Right renal pelvis (tissue), 4 donors: ENCODE measurements at places on chromosomes 4 and X. TPM values are rescaled to one million over a fixed set of nuclear protein-coding genes. Genes with fewer than 3 reads are reported as not detected.

DNA sequence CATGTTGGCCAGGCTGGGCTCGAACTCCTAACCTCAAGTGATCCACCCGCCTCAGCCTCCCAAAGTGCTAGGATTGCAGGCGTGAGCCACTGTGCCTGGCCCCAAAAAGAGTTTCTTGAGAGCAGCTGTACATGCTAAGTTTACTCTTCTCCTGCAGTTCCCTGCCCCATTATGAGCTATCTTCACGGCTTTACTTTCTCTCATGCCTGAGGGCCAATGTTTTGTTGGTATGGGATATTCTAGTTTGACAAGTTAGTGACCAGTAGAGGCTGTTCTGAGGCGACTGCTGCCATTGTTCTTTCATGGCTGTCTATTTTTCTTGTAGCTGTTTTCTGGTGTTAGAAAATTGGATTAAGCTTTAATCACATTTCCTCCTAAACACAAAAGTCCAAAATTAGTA is 78.0 kb upstream of the STX18 start:
- no peak for DNase-seq

- DNase-seq = no peak
Measured at GRCh38 chr4:128565565-128566186, 243.8 kb upstream of the JADE1 start.

- no peak for DNase-seq
Measured at GRCh38 chr4:56156141-56156540, 207.4 kb downstream of the CEP135 start.

DNA sequence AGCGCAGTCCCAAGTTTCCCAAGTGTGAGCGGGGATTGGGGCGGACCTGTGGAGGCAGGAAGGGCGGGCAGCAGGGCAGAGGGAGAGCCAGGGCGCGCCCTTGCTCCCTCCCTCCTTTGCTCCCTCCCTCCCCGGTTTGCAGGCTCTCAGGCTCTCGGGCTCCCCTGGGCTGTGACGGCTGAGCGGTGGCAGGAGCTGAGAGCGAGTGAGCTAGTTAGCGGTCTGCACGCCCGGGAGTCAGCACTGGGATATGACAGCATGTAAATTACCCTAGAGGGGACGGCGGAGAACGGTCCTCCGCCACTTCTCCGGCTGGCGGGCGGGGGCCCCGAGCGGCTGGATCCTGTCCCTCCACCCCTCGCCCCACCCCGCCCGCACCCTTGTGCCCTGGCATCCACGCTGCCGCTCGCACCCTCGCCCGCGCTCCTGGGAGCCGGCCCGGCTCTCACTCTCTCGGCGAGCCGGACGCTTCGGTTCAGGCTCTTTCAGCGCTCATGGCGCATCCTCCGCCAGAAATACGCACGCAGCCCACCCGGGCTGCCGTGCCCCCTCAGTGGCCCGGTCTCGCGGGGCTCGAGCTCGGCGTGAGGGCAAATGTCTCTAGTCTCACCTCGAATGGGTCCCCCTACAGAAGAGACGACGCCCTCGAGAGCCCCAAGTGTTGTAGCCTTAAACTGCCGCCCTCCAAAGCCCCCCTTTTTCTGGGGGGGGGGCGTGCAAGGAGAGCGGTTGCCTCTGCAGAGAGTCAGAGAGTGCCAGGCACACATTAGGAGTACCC is at the start of gene TSC22D3:
TSC22D3 (minus strand) TSS at position 54 of the 778 bp plus-strand sequence. CDS start 368 bp downstream, outside the sequence.
- no peak for DNase-seq

DNA sequence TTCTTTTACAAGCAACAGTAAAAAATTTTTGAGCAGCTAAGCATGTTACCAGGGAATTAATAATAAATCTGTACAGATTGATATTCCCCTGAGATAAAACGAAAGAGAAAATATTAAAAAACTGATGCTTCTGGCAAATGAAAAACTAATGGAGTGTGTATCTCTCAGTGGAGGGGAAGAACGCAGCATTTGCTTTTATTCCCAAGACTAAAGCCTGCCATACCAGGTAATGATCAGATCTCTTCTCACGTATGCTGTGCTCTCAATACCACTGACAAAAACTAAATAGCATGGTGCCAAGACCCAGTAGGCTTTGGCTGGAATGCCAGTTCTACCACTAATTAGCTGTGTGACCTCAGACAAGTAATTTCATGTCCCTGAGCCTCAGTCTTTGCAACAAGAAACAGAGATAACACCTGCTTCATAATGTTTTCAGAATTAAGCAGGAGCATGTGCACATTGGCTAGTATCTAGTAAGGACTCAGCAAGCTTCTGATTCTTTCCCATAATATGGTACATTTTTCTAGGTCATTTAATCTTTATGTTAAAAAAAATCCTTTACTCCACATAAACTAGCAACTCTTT is 179.6 kb downstream of the CENPC start:
- DNase-seq = no peak

DNA sequence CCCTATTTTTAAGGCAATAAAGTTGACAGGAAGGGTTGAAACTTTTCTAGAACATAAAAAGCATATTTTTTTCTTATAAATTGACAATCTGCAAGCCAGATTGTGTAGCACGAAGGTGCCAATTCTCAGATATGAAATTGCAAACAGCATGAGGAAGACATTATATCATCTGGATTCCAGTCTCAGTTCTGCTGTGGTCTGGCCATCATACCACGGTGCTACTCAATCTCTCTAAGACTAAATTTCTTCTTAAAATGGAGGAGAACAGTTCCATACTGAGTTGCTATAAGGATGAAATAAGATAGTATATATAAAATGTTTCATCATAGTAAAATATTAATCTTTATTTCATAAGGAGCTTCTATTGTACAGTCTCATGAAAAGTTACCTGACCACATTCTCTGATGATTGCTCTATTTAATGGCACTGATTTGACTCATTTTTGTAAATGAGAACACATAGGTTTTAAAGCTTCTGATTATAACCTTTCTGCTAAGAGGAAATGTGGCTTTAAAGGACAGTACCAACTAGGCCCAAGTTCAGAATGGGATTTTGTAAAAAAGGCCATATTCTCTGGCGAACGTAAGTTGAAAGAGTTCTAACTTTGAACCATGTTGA is 127.9 kb downstream of the SHROOM3 start:
- DNase-seq = no peak

GRCh38 chr4:136898590-136899248 is 633.6 kb downstream of the PCDH18 start:
- no peak for DNase-seq

- no peak for DNase-seq
Measured at GRCh38 chrX:66200050-66200664, 36.1 kb downstream of the HEPH start.

DNA sequence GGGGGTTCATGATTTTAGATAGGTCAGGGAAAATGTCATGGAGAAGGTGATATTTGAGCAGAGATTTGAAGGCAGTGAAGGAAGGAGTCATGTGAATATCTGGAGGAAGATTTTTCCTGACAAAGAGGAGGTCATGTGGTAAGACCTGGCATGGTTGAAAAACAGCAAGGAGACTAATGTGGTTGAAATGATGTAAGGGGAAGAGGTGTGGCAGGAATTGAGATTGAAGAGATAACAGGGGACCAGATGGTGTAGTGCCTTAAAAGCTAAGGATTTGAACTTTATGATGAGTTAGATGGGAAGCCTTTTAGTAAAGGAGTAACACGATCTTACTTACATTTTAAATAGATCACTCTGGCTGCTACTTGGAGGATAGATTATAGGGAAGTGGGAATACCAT is 210.9 kb downstream of the RTL9 start:
- DNase-seq = no peak

DNA sequence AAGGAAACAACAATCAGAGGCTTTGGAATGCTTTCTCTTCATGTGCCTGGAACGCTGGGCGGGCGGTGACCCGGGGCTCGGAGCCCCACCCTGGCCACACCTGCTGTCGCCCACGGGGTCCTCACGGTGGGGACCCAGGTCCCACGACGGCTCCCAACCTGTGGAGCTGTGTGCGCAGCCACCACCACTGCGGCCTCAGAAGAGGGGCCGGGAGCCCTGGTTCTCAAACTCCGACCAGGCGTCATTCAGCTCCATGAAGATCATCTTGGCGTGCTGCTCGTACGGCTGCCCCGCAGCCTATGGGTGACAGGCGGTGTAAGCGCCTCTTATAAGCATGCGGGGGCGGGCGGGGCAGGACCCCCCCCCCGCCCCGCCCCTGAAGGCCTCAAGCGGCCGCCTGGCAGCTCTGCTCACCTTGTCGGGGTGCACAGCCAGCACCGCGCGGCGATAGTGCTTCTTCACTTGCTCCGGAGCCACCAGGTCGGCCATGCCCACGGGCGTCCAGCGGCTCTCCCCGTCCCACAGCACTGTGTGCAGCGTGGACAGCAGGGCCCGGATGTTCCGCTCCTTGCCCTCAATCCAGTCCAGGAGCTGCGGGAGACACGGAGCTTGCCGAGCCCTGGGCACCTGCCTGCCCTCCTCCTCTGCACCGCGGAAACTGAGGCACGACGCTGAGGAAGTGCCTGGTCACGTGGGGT is 23.7 kb upstream of the CPLX1 start:
- no peak for DNase-seq

GRCh38 chrX:108250654-108251579 is 159.3 kb downstream of the ATG4A start:
- DNase-seq = no peak

- no peak for DNase-seq
Measured at GRCh38 chr4:139146926-139147629, 29.9 kb downstream of the ELF2 start.

DNA sequence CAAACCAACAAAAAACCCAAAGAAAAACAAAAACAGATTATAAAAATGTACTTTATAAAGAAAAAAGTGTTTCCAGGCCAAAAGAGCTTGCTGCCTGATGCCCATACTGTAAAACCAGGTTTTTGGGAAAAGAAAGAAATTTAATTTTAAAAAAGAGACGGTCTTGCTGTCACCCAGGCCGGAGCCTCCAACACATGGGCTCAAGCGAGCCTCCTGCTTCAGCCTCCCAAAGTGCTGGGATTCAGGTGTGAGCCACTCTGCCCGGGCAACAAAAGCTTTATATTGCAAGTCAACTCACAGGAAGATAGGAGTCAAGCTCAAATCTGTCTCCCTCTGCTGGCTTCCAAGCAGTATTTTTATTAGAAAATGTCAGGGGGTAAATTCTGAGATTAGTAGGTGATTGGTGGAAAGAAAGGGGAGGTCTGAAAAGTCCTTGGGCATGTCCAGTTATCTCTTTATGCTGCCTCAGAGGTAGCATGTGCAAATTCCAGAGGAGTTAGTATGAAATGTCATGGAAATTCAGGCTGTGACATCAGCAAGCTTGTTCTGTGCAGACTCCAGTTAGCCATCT is 39.4 kb downstream of the MGST2 start:
- DNase-seq = no peak

GRCh38 chr4:40143926-40144508 is 52.8 kb upstream of the RHOH start:
- DNase-seq = no peak

GRCh38 chr4:156197216-156197615 is 243.6 kb upstream of the CTSO start:
- no peak for DNase-seq

DNA sequence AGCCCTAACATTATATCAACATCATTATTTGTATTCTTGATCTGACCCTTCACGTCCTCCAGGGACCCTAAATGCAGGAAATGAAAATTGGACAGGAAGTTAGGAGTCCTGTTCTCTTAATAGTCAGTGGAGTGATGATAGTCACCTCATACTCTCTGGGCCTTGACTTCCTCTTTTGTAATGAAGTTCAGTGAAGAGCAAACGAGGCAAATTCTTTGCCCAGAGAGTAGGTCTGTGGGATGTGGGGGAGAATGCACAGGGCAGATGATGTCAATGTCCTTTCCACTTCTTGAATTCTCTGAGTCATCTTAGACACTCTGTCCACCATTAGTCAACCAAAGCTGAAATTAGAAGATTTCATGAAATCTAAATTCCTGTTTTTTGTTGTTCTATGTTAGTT is 17.1 kb upstream of the GPRIN3 start:
- DNase-seq = no peak

- no peak for DNase-seq
Measured at GRCh38 chr4:86060341-86060740, 299.5 kb downstream of the MAPK10 start.

DNA sequence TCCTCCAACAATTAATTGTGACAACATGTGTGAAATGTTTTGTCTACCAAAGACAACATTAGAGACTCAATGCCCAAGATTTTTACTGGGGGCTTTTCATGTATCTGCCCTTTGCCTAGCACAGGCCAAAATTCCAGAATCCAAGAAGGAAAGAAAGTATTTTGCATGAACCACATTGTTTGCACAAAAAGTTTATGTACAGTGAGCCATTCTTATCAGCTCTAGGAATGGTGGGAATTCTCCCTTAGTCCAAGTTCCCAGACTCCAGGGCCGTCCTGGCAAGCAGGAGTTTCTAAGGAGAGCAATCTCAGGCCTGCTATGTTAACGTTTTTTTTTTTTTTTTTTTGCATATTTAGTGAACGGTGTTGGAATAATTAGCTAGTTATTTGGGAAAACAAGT is 21.6 kb downstream of the GPRASP1 start:
- DNase-seq = no peak

- no peak for DNase-seq
Measured at GRCh38 chrX:40310016-40310415, 212.3 kb upstream of the BCOR start.

- DNase-seq = no peak
Measured at GRCh38 chr4:144647590-144647989, 1.6 kb downstream of the HHIP start.

- no peak for DNase-seq
Measured at GRCh38 chr4:21768349-21769310, 179.9 kb downstream of the KCNIP4 start.

- DNase-seq = no peak
Measured at GRCh38 chrX:56057325-56057724, 174.8 kb upstream of the KLF8 start.

- DNase-seq = no peak
Measured at GRCh38 chr4:18735740-18736268, 714.2 kb upstream of the LCORL start.

GRCh38 chr4:73661646-73662119 is 41.4 kb upstream of the RASSF6 start:
- DNase-seq = no peak

DNA sequence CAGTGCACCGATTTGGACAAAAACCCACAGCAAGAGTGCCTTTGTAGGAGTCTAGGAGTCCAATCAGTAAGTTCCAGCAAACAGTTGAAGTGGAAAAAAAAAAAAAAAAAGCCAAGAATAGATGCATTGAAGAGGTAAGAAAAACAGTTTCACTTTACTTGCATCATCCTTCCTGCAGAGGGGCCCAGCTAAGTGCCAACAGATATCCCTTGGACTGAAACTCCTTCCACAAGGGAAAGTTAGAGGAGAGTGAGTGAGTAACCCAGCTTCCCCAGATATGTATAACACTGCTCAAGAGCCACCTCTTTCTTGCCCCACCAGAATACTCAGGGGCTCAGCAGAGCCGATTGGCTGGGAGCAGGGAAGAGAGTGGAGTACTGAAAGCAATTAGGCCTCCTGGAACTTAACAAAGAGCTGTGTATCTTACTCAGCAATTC is 617.7 kb upstream of the SMIM31 start:
- DNase-seq = no peak

Gene CHRNA9
- polyA plus RNA-seq = 0.90 TPM

Gene CXCL10
- 8.5 TPM for polyA plus RNA-seq

Gene FAAH2
- polyA plus RNA-seq = 10.4 TPM

Gene TRIM2
- polyA plus RNA-seq = 83.7 TPM

Gene HSFX4
- not detected for polyA plus RNA-seq

Gene EPGN
- polyA plus RNA-seq = 1.2 TPM

Gene TLR1
- 5.9 TPM for polyA plus RNA-seq

Gene GAB3
- 1.5 TPM for polyA plus RNA-seq

Gene PRRG3
- polyA plus RNA-seq = 8.8 TPM

Gene GUCY1B1
- 84.5 TPM for polyA plus RNA-seq

Gene FREM3
- 0.19 TPM for polyA plus RNA-seq

Gene MAGEA11
- not detected for polyA plus RNA-seq
